ENCODE measurements at places on chromosomes 6 and 20.

GRCh38 chr6:143238306-143238705, 177.6 kb downstream of the AIG1 start:
- no peak for DNase-seq

- DNase-seq: no peak
Observed at GRCh38 chr6:12899046-12899833, 182.7 kb downstream of the PHACTR1 start.

DNA sequence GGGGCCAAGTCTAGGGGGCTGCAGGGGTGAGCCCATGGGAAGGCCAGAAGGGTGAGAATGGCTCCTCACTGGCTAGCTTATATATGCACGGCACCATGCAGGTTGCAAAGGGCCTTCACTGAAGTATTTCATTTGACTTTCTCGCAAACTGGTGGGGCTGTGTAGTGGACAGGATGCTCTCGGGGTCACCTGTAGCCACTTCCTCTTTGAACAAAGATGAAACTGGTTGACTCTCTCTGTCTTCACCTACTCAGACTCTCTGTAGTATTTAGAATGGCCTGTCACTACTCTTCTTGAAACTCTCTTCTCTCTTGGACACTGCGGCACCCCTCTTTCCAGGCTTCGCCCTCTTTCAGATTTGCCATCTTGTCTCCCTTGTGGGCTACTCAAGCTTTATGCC, 560.5 kb downstream of the PKHD1 start:
- DNase-seq: no peak

DNA sequence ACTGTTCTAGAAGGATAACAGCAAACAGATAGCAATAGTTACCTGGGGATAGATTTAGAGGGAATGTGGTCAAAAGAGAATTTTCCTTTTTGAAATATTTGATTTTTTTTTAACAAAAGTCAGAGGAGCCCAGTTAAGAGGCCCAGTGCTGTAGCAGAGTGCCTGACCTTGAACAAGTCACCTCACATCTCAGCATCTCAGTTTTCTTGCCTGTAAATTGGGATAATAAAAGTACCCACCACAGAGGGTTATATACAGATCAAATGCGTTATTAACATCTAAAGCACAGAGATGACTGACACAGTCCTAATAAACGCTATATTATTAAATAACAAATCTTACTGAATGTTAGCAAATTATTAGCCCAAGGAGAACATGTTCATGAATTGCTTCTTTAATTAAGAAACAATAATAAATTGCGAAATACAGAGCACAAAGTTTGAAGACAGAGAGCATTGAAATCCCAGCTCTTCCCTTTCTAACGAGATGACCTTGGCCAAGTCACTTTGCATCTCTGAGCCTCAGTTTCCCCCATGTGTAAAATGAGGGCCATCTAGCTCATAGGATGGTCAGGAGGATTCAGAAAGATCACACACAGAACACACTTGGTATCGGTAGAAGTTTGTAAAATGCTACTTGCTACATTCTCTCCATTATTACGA, 35.5 kb downstream of the PTGIS start:
- DNase-seq: no peak

- DNase-seq: no peak
Observed at GRCh38 chr6:122615409-122615808, 5.2 kb downstream of the PKIB start.

DNA sequence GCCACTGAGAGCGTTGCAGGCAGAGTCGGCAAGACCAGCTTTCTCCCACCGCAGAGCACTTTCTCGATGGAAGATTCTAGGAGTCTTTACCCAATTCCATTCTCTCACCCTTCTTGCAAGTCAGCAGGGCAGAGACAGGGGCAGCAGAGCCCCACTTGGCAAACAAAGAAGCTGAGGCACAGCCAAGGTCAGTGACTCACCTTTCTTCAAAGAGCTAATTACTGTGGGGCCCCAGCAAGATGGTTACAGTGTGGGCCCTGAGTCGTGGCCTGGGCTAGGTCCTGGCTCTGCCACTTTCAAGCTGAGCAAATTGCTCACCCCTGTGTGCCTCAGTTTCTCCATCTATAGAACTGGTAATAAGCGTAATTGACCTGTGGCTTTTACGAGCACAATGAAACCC, 277.0 kb downstream of the PREX1 start:
- DNase-seq: no peak

DNA sequence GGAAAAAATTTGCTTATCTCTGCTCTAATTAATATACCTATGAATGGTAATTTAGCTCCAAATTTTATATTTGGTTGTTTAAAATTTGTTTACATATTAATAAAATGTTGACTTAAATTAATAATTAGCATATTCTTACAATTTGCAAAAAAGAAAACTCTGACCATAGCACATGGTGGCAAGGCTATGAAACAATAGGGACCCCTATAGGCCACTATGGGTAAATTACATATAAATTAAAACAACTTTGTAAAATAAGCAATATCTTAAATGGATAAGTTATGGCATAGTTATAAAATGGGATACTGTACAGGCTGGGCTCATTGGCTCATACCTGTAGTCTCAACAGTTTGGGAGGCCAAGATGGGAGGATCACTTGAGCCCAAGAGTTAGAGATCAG, 76.0 kb downstream of the MKKS start:
- no peak for DNase-seq

DNA sequence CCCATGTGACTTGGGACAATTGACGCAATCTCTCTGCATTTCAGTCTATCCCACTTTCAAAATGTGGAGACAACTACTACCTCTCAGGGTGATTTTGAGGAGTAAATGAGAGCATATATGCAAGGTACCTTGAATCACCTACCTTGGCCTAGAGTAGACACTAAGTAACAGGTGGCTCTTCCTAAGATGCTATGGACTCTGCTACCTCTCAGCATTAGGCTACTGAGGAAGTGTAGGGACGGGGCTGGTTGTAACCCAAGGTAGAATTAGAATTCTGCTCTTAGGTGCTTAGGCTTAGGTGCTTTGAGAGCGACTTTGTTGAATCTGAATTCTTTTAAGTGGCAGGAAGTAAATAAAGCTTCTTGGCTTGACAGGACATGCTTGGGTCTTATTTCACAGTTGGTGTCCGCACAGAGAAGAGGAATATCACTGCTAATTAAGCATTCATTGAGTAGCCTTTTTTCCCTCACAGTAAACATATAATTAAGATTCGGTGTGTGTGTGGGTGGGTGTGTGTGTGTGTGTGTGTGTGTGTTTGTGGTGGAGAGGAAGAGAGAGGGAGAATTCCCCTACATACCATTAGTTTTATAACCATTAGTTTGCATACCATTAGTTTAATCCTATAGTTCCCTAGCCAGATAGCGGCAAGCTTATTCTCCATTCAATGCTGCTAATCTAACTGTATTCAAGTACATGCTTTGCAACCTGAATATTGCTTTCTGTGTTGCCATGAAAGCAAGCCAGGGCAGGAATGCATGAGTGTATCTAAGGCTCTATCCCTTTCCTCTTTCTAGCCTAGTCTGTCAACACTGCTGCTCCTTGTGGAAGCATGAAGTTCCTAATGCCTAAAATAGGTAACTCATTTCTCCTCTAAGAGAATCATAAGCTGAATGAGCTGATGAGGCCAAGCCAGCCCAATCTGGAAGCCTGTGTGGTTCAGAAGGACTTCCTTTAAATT, 112.5 kb downstream of the IPCEF1 start:
- DNase-seq: no peak

DNA sequence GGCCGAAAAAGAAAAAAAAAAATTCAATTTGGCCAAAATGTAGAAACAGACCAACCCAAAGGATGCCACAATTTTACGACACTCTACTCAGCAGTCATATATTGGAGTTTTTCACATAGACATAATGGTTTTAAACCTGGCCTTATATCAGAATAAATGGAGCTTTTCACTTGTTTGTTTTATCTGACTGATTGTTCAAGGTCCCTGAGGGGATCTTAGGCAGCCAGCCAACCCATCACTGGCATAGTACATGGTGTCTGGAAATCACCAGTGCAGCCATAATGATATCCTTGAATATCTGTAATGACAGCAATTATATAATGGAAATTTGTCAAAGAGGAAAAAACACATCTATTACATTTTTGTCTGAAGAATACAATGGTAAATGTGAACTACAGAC, 96.9 kb downstream of the PRSS35 start:
- DNase-seq: no peak

DNA sequence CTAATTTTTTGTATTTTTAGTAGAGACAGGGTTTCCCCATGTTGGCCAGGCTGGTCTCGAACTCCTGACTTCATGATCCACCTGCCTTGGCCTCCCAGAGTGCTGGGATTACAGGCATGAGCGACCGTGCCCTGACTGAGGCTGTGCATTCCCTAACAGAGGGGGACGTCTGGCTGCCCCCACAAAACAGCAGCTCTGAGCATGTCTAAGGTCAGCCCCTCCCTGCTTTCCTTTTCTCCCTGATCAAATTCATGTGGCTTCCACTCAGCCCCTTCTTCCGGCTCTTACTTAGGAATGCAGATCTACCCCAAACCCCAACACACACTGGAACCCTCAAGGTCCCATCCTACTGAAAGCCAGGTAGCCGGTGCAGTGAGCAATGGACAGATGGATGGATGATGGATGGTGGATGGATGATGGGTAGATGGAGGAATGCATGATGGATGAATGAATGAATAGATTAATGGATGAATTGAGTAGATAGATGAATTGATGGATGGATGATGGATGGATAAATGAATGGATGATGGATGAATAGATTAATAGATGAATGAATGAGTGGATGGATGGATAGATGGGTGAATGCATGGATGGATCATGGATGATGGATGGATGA, 91.5 kb upstream of the BHLHE23 start:
- no peak for DNase-seq

DNA sequence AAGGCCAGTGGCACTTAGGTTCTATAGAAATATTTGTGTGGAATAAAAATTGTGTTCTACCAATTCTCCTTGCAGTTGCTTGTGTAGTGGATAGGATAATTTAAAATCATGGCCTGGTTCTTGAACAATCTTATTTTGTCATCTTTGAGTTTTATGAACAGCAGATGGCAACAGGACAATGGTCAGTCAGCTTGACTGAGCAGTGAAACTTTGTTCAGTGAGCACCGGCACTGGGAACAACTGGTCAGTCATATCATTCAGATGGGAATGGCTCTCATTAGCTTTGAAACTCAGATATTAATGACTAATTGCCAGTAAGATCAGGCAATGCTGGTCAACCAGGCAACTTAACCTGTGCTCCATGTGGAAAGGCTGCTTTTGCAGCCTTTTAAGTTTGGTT, 129.2 kb downstream of the BCKDHB start:
- DNase-seq: no peak

GRCh38 chr20:57703013-57703412, 6.8 kb downstream of the PMEPA1 start:
- DNase-seq: no peak

DNA sequence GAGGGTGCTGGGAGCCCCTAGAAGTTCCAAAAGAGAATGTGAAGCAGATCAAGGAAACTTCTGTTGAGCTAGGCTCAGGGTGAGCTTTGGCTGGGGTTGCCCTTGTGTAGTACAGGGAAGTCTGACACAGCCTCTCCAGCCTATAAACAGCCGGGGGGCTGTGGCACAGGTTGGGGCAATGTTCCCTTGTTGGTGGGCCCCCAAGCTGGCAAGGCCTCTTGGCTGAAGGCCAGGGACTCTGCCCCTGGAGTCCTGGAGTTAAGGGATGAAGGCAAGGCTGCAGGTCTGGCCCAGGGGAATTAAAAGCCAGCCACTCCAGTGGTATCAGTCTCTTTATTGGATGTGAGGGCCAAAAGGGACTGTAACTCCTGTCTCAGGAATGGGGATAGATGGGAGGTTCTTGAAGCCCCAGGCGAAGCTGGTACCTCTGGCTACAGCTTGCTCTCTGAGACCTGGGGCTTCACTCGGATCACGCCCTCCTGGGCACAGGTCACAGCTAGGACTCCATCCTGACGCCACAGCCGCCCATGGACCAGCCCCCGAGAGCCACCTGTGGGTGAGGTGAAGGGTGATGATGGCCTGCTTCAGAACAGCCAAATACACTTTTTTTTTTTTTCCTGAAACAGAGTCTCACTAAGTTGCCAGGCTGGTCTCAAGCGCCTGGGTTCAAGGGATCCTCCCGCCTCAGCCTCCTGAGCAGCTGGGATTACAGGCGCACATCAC, 8.0 kb downstream of the SNX21 start:
- DNase-seq: no peak
